ENCODE measurements at places on chromosomes 11 and 22.

DNA sequence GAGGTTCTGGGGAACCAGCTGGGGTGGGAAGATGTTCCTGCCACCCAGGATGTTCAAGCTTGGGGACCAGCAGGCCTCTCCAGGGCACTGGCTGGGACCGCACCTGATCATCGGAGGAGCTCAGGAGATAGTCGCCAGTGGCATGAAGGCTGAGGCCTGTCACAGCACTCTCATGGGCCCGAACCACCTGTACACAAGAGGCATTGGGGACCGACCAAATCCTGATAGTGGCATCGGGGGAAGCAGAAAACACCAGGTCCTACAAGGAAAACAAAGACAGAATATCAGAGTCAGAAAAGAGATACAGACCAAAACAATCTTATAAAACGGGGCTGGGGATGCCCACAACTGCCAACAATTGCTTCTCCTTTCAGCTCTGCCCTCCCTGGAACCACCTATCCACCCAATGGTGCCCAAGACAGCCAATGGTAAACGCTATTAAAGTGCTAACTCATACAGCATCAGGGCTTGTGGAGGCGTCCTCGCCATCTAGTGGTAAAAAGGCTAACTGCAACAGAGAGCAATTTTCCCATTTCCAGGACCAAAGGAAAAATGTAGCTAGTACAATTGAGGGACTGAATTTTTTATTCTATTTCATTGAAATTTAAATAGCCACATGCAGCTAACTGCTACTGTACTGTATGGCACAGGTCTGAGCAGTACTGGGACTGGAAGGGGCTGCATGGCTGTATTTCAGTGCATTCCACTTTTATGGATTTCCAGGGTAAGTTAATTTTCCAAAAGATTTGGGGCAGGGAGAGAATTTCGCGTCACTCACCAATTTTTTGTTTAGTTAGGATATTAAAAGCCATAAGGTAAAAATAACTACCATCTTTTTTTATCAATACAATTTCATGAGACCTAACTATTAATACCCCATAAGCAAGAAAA, 7.1 kb downstream of the PRPF19 start:
- no peak for DNase-seq

DNA sequence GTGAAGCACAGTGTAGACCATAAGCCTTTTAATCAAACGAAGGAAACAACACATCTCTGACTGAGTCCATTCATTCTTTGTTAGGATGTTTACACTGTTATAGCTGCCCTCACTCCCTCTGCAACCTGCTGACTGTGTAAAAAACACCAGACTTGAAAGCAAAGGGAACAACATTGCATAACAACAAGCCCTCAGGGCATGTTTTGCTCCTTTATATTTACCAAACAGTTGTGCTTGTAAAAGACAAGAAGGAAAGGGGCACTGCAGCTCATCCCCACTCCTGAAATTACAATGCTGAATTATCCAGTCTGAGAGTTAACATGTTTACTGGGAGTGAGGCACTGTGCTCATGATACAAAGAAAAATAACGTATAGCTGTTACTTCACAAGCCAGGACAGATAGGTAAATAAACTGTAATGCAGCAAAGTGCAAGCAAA, 46.4 kb downstream of the RAB30 start:
- DNase-seq: no peak

- DNase-seq: no peak
These were observed 2.0 kb upstream of the KCNJ1 start for GRCh38 chr11:128868841-128869671.

GRCh38 chr22:43001271-43002201, 13.4 kb downstream of the PACSIN2 start:
- DNase-seq: no peak

- no peak for DNase-seq
These were observed 1280.0 kb upstream of the CNTN5 start for GRCh38 chr11:97740801-97741151.

DNA sequence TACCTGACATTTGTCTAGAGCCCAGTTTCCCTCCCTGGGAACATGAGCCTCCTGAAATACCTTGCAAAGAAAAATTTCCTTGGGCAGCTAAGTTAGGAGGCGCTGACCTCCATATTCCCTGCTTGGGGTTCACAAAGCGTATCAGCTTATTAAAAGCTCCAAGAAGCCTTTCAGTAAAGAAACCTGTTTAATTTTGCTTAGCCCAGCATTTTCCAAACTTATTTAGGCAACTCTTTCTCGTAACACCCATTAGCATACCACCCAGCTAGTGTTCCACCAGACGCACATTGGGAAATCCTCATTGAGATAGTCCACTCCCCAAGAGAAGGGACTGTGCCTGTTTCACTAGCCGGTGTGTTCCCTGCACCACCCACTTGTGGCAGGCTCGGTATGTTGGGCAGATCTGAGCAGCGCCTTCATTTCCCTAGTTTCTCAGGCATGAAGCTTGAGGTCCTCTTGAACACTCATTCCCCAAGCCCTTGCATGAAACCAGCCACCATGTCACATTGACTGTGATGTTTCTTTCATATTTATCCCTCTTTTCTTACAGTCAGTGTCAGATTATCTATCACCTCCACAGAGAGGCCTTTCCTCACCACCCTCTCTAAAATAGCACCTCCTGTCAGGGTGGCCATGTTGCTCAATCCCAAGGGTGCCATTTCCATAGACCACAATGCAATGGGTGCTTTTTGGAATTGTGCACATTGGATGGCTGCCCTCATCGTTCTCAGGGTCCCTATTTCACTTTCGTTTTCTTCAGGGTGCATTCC, 12.5 kb upstream of the ELF5 start:
- DNase-seq: no peak

- no peak for DNase-seq
These were observed 770.4 kb downstream of the ETS1 start for GRCh38 chr11:127816962-127817361.

- DNase-seq: no peak
These were observed 1.9 kb upstream of the PTGDR2 start for GRCh38 chr11:60857378-60858232.

- no peak for DNase-seq
These were observed 117.4 kb downstream of the RRM1 start for GRCh38 chr11:4211991-4212390.

GRCh38 chr22:20244691-20245576, 23.2 kb downstream of the RTN4R start:
- no peak for DNase-seq

- no peak for DNase-seq
These were observed 75.9 kb downstream of the MAML2 start for GRCh38 chr11:96267001-96267495.

DNA sequence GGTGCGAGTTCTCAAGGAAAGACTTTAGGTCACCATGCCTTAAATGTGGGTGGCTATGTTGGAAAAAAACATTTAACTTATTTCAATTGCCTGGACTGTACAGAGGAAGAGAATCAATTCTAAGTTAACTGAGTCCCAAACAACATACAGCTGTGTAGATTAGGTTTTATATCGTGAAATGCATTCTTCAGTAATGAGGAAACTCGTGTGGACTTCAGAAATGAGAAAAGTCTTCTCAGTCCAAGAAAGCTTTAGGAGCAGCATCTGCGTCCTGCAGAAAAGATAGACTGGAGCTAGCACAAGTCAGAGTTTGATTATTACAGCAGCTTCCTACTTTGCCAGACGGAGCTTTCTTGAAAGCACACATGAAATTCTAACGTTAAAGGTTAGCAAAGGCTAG, 673.0 kb downstream of the OPCML start:
- no peak for DNase-seq

DNA sequence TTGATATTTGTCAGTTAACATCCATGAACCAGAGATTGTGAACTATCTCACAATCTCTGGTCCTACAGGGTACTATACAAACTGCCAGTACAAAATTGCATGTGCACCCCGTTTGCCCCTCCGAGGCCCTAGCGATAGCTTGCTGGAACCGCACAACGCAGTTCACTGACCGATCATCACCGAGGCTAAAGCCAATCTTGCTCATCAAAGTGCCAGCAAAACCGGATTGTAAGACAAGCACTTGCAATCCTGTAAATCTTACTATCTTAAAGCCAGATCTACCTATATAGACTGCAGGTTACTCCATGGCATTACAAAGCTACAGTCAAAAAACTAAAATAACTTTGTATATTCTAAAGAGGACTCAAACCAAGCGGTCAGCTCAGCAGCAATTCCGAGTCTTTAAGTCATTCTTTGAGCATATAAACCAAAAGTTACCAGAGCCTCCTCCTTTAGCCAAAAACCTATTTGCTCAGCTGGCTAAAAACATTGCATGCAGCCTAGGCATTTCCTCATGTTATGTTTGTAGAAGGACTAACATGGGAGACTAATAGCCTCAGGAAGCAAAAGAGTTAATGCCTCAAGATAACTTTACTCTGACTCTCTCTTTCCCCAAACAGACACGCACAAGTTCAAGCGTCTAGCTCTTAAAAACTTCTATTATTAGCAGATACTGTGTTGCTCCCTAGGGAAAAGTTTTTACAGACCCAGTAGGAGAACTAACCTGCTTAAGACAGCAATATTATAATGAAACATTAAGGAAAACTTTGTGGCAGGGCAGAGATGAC, 30.7 kb upstream of the CPT1A start:
- DNase-seq: no peak

DNA sequence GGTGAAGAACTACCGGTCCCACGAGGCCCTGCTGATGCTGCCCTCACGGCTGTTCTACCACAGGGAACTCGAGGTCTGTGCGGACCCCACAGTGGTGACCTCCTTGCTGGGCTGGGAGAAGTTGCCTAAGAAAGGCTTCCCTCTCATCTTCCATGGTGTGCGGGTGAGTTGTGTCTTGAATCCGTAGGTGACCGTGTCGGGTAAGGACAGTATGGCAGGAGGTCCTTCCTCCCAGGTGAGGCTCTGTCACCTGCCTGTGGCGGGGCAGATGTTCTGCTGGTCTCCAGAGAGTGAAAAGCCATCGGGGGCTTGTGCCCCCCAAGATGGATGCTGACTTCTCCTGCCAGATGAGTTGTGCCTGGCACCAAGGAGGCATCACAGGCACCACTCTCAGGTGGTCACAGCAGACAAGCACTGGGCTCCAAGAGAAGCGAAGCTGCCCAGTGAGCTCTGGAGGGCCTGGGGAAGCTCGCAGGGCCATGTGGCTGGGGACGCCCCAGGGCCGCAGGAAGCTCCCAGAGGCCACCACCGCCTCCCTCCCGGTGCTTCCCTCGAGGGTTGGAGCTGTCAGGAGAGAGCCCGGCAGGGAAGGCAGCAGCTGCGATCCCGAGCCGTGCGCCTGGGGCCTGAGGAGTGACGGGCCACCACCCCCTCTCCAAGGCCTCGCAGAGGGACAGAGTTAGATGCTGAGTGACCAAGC, 17.3 kb upstream of the PANX2 start:
- no peak for DNase-seq

DNA sequence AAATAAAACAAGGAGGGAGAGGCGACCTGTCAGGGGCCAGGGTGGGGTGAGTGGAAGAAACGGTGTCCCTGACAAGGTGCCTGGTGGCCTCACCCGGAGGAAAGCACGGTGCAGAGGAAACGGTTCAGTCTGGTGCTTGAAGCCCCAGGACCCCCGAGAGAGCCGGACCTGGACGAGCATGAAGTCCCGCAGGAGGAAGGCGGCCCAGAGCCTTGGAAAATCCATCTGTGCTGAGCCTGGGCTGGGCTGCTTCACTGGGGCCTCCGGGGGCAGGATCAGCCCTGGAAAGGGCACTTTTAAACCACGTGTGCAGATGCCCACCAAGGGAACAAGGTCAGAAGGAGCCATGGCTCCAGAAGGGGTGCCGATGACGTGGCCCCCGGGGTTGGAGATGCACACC, 467.3 kb downstream of the OPCML start:
- no peak for DNase-seq

DNA sequence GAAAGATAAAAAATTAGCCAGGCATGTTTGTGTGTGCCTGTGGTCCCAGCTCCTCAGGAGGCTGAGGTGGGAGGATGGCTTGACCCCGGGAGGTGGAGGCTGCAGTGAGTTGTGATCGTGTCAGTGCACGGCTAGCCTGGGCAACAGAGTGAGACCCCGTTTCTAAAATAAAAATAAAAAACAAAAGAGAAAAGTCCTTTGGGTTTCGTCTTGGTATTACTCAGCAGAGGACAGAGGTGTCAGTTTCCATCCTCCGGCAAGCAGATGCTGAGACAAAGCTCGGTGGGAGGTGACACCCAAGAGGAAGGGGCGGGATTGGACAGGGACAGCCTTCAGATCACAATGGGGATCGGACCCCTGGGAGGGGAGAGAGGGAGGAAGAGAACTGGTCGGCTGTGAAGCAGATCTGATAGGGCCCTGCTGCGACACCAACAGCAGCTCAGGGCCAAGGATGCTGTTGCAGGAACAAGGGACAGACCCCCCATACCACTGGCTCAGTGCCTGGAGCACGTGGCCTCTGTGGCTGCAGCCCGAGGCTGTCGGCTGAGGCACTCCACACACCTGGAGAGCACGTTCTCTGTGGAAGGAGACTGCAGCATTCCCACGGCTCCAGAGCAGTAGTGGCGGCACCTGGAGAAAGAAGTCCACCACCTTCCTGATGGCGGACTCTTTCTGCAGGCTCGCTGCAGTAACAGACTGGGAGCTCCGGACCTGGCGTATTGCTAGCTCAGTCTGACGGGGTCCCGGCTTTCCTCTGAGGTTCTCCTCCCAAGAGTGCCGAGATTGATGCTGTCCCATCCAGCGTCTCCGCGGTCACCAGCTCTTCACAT, 5.2 kb upstream of the BID start:
- DNase-seq: no peak

DNA sequence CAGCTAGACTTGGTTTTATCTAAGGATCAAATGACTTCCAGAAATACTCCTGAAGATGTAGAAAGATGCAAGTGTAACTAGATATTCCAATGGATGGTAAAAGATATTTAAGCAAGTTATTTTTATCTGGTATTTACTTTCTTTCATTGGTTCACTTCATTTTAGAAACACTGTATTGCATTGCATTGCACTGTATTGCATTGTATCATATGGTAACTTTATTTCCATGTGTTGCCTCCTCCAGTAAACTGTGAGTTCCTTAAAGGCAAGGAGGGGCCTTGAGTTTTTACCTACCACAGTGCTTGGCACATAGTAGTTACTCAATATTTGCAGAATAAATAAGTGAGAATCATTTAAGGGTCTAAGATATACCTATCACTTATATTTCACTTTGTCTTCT, 31.8 kb upstream of the FLI1 start:
- no peak for DNase-seq

GRCh38 chr11:57499413-57499982, 16.0 kb downstream of the SLC43A1 start:
- no peak for DNase-seq

DNA sequence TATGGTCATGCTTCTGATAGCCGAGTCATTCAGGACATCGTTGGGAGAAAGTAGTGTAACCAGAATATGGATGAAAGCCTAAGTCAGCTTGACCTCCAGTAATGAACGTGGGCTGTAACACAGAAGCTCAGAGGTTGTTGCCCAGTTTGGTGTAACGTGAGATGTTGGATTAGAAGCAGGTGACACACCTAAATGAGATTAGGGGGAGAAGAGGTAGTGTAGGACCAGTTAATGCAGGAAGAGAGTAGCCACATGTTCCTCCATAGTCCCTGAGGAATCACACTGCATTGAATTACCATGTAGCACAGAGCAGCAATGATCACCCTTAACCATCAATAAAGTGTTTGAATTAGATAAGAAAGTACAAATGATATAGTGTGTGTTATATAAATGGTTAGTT, 20.4 kb downstream of the FBXO7 start:
- no peak for DNase-seq

GRCh38 chr11:72781313-72782080, 12.3 kb downstream of the STARD10 start:
- DNase-seq: peak; percentile 27

GRCh38 chr11:4072668-4073285, 21.8 kb upstream of the RRM1 start:
- peak; percentile 32 for DNase-seq

- DNase-seq: no peak
These were observed 44.0 kb downstream of the MYO7A start for GRCh38 chr11:77171885-77172665.

GRCh38 chr11:61012737-61013215, 41.3 kb downstream of the CD6 start:
- no peak for DNase-seq

Data from NCI-H510A (cell line).